Adipocyte (in vitro differentiated cells): ENCODE measurements at places on chromosomes 1 and 21.
A peak's percentile ranks its signal among the peaks of the same experiment; 100 is the strongest.

- DNase-seq = peak; percentile 85
Measured at GRCh38 chr1:41493117-41493536, 8.6 kb upstream of the EDN2 start.

- DNase-seq = no peak
Measured at GRCh38 chr1:36657826-36658225, 175.1 kb upstream of the CSF3R start.

GRCh38 chr1:224690576-224690975 is 74.5 kb downstream of the CNIH3 start:
- DNase-seq = no peak

DNA sequence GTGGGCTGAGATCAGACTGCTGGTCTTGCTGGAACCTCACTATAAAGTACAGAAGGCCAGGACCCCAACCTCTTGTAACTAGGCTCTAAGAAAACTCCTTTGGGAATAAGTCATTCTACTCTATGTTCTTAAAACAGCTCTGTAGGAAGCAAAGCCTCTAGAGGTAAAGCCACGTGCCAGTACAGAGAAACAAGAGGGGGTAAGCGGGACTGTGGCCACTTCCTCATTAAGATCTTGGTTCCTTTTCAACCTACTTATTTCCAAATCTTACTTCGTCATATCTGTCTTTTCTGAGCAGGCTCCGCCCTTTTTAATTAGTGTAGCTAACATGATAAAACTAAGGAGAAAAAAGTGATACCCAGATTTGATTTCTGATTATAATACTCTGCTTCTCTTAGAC is 3.8 kb downstream of the NCSTN start:
- no peak for DNase-seq

- DNase-seq = no peak
Measured at GRCh38 chr1:106960412-106960811, 96.1 kb upstream of the PRMT6 start.

DNA sequence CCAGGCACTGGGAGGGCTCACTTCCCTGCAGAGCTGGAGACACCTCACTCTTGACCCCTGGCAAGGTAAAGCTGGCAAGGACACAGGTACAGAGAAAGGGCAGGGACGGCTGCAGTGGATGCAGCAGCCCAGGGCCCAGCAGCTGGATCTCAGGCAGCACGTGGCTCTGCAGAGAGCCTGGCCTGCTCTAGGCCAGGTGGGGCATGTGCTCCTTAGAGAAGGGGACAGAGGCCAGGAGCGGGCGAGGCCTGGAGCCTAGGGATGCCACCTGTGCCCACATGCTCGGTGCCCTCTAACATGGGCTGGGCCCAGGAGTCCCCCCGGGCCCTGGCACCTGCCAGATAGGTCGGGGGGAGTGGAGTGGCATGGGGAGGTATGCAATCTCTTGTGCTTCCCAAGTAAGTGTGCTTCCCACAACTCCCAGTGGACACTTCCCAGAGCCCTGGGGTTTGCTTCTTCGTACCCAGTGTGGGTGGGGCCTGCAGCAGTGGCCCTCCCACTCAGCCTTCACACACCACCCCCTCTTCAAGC is 30.0 kb downstream of the WNT3A start:
- no peak for DNase-seq

DNA sequence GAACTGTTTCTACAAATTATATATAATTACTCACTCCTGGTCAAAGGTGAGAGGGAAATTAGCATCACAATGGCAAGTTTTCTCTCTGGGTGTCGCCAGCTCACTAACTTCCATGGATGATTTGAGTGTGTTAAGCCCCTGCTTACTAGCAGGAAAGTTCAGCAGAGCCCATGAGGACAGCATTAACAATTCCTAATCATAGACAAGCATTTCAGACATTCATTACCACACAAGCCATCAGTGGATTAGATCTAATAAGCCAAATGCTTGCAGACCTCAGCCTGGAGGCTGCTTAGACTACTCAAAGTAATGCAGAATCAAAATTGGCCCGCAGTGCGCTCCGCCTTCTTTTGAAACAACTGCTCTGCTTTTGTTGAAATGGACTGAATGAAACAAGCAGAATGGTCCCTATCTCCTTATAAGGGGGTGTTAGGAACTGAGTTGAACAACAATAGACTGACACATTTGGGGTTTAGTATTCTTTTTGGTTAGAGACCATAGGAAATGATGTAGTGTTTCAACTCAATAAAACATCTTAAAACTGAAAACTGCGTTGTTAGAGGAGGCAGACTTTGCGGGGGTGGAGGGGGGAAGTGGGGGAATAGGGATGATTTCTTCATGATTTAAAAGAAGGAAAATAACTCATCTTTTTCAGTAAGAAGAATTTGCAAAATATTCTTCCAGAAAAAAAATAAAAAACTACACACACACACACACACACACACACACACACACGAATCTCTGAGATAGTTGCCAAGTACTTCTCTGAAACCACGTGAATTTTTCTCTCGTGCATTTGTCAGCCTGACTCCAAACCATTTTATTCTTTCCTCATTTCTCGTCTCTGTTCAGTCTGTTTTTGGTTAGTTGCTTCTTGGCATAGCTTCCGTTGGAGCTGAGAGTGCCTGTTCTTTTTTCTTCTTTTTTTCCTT is 54.6 kb downstream of the GORAB start:
- DNase-seq = peak; percentile 84

DNA sequence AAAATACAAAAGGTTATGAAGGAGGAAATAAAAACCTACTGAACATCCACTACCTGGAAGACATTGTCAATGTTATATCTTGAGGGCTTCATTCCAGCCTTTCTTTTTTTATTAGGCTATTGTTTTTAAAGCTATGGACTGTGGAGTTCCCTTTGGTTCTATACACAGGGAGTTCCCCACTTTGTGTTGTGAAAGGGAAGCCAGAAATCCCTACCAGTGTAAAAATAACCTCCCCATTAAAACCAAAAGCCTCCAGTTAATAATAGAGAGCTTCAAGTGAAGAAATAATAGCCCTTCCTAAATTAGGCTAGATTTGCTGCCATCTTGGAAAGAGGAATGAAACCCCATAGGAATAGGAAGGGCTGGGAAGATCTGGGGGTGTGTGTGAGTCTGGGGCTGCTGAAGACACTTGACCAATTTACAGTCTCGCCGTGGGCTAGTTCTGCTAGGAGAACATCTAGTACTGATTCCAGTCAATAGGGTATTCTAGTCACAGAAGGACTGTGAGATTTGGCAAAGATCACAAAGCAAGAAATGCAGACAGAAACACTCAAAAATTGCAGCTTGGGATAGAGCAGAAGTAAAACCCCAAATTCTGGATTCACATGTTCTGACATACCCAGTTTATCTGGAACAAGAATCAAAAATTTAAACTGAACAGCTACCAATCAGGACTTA is 32.4 kb upstream of the PTGFRN start:
- DNase-seq = no peak

GRCh38 chr1:99963041-99963795 is 6.6 kb upstream of the SLC35A3 start:
- peak; percentile 21 for DNase-seq

DNA sequence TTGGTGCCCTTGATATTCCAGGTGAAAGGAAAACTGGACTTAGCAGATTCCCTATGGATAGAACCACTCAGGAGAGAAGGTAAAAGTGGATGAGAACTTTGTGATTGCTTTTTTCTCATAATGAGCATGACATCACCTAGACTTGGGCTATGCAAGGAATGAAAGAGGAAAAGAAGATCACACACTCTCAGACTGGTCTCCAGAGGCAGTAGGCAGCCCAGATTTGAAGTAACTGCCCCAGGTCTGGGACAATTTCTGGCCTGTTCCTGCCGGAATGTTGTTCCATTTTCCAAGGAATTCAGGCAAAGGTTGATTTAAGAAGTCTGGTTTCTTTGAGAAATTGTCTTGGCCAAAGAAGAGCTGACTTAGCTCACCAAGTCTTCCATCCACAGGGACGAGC is 31.7 kb upstream of the USP24 start:
- no peak for DNase-seq

GRCh38 chr1:164895026-164895912 is 336.3 kb downstream of the PBX1 start:
- DNase-seq = no peak

GRCh38 chr1:239805042-239805441 is 286.6 kb upstream of the FMN2 start:
- no peak for DNase-seq

GRCh38 chr1:12034381-12034801 is 15.1 kb downstream of the MIIP start:
- peak; percentile 30 for DNase-seq

GRCh38 chr1:110916669-110917306 is 43.8 kb downstream of the CD53 start:
- peak; percentile 27 for DNase-seq

- DNase-seq = no peak
Measured at GRCh38 chr1:77484926-77485325, 197.5 kb downstream of the ZZZ3 start.

DNA sequence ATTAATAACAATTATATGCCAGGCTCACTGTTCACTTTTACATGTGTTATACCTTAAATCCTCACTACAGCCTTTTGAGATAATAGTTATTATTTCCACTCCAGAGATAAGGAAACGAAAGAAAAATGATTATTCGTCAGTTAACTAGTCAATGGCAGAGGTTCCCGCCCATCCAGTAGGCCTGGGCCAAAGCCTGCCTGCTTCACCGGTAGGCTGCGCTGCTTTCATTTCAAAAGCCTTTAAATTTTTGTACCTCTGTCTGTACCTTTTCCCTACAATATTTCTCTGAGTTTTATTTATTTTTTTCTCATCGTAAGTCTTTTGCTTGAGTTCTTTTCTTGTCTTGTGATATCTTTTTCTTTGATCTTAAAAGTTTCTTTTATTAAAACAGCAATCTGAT is 3.6 kb downstream of the GPR52 start:
- DNase-seq = no peak

DNA sequence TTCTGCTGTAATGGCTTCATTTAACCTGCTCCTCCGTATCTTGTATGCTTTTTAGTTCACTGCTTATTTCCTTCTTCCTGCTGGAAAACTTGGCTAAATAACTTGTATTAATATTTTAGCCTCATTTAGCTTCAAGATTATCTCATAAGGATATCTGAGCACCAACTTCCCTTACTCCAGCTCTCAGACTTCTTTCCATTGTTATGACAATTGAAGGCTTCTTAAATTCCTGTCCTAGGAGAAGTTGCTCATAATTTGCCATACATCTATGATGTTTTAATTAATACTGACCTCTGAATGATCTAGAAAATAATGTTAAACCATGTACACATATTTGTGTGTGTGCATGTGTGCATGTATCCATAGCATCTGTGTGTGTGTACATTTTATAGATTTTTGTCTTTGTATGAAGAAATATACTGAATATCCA is 1524.4 kb upstream of the TPTE start:
- no peak for DNase-seq

DNA sequence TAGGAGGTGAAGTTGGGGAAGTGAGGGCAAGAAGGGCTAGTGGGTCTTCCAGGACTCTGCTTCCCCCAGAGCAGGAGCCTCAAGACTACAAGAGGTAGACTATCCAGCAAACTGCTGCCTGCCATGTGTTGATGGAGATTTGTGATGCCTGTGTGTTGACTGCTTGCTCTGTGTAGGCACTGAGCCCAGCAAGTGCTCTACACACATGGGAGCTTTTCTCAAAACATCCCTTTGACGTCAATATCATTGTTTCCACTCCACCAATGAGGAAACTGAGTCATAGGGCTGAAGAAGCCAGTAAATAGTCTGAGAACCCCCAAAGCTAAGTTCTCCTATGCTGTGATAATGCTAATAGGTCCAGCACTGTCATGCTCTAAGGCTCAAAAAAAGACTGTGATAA is 207.2 kb upstream of the NFIA start:
- no peak for DNase-seq

DNA sequence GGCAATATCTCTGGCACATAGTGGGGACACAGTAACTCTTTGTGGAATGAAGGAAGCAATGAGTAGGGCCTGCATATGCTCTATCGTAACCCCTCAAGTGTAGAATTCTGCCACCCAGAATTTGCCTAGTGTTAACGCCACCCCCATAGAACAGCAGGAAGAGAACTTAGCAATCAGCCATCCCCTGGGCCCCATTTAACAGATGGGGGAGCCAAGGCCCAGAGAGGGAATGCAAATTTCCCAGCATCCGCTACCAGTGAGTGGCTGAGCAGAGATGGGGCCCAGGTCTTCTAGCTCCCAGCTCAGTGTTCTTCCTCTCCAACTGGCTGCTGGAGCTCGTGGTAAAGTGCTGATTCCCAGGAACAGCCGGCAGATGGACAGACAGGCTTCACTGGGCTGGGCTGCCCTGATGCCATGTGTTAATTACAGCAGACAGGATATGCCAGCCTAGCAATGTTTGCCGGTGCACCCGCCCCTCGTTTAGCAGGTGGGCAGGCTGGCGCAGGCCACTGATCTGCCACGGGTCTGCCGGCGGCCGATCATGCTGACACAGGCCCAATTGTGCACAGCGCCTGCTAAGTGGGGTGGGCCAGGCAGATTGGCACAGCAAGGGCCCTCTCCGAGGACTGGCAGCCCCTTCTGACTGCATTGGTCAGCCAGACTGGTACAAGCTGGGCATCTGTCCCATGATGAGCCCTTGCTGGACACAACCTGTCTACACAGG is 171.9 kb downstream of the IGSF21 start:
- DNase-seq = no peak

- DNase-seq = no peak
Measured at GRCh38 chr1:235004840-235005391, 123.7 kb downstream of the TOMM20 start.

DNA sequence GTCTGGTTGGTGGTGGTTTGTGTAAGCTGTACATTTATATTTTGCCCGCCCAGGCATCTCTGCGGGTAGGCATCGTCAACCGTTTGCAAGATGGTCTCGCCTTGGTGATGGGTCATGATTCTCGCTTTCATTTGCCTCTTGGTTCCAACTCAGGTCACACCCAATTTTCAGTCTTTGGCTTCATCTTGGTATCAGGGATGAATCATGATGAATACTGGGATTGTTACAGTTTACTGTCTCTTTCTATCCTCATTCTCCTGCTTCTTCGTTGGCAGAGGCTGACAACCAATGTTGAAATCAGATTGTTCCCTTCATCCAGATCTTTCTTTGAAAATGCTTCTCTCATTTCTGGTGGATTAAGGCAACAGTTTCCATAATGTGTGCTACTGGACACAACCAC is 129.7 kb upstream of the KAZN start:
- DNase-seq = no peak

GRCh38 chr1:221766210-221766609 is 24.3 kb upstream of the DUSP10 start:
- peak; percentile 75 for DNase-seq

DNA sequence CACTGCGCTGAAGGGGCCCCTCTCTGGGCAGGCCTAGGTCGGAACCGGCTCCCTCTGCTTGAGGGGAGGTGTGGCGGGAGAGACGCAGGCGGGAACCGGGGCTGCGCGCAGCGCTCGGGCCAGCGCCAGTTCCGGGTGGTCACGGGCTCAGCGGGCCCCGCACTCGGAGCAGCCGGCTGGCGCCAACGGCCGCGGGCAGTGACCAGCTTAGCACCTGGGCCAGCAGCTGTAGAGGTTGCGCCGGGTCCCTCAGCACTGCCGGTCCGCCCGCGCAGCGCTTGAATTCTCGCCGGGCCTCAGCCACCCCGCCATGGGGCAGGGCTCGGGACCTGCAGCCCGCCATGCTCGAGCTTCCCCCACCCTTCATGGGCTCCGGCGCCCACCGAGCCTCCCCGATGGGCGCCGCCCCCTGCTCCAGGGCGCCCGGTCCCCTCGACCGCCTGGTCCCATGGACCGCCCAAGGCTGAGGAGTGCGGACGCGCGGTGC is 254.6 kb downstream of the COL11A1 start:
- DNase-seq = no peak
